Left ventricle myocardium superior (tissue), 1 donor: ENCODE measurements at places on chromosomes 11 and 22. TPM values are rescaled to one million over a fixed set of nuclear protein-coding genes. Genes with fewer than 3 reads are reported as not detected.

The KDM4D gene
- total RNA-seq, result 0.59 TPM

GRCh38 chr11:77530879-77531278, 57.0 kb upstream of the PAK1 start:
- no peak for DNase-seq

DNA sequence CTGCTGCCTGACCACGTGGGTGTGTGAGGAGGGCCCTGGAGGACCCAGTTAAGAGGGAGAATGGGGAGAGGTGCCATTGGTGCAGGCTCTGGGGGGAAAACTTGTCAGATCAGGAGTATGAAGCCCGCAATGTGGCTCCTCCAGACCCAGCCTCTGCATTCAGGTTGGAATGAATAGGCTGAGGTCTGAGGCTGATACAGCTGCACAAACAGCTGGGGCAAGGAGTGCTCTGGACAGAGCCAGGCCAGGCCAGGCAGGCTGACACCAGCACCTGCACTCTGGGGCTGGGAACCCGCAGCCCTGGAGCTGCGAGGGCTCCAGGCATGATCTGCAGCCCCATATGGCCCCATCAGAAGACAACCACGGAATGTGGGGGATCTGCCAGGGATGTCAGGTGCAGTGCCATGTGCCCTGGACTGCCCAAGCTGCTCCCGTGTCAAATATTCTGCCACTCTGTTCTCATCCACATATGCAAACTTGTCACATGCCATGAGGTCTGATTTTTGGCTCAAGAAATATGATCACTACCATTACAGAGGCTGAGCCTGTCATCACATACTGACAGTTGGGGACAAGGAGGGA, 27.2 kb upstream of the KCNJ11 start:
- DNase-seq, result peak; percentile 63

The OR4C45 gene
- total RNA-seq, result not detected

DNA sequence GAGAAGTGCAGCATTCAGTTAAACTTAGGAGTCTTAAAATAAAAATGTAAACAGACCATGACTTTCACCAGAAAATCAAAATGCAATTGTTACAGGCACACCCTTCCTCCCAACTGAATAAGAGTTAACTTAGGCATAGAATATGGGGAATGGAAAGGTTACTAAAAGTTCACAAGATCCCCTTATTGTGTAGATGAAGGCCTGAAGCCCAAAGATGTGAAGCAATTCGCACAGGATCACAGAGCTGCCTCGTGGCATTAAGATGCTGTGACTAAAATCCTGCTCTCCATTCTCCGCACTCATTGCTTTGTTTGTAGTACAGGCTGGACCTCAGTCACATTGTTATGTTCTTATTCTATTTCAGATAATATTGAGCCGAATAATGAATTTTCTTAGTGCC, 4.0 kb downstream of the MS4A5 start:
- DNase-seq, result no peak

The HEPHL1 gene
- not detected for total RNA-seq

GRCh38 chr11:95554911-95555310, 234.7 kb downstream of the FAM76B start:
- DNase-seq, result no peak

GRCh38 chr11:18936002-18936673, 3.1 kb downstream of the MRGPRX1 start:
- no peak for DNase-seq

DNA sequence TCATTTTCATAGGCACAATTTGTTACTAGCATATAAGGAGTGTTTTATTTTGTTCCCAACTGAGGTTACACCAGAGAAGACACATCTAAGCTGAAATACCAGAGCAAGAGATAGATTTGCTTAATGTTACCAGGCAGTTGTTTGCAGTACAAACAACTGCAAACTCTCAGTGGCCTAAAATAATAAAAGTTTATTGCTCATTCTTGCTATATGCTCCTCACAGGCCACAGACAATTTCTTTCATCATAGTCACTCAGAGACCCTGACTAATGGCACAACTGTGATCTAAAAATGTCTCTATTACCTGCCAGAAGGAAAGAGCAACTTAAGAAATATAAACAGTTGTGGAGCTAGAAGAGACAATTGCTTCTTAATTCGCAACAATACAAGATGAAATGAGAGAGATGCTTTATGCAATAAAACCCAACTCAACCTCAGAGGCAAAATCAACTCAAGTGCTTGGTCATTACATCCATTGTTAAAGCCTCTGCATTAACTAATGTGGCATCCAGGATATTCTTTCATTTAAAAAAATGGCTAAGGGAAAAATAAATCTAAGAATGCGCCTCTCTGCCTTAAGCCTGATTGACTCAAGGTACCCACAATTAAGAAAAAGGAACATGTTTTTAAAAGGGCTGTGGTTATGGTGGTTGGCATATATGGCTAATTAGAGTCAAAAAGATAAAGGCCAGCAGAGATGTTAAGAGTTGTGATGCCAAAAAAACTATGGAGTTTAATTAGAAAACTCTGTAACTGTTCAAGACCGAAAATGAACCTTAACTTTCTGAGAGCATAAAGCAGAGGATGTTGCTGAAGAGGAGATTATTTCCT, 103.7 kb downstream of the CD44 start:
- DNase-seq, result no peak

GRCh38 chr11:61587951-61588727, 7.3 kb upstream of the SYT7 start:
- peak; percentile 82 for DNase-seq
